ENCODE measurements at places on chromosomes 12 and 14.

DNA sequence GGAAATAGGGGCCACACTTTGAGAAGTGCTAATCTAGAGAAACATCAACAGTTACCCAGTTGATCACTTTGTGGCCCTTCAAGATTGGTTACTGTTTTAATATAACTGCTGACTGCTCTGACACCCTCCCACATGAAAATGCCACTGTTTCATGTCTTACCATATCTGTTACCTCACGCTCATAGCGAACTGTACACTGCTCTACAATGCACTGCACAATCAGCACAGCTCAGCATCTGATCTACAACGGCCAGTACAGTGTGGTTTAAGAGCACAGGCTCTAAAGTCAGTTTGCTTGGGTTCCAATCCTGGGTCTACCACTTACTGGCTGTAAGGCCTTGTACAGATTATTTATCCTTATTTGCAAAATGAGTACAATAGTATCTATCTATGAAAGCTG lies 39.1 kb downstream of the SPPL3 start:
- DNase-seq, result no peak

DNA sequence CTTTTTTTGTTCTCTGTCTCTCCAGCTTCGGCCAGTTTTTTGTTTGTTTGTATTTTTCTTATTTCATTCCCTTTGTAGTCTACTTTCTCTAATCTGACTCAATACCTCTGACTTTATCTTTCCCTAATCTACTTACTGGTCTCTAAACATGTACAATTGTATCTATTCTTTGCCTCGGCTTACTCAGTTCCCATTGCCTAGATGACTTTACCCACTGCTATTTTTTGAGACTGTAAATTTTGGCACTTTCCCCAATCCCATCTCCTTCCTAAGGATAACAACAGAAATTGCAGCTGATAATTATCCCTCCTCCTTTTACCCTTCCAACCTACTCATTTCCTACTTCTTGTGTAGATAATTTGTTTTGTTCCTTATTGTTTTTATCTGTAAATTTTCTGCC lies 511.1 kb downstream of the RPL10L start:
- DNase-seq, result no peak

DNA sequence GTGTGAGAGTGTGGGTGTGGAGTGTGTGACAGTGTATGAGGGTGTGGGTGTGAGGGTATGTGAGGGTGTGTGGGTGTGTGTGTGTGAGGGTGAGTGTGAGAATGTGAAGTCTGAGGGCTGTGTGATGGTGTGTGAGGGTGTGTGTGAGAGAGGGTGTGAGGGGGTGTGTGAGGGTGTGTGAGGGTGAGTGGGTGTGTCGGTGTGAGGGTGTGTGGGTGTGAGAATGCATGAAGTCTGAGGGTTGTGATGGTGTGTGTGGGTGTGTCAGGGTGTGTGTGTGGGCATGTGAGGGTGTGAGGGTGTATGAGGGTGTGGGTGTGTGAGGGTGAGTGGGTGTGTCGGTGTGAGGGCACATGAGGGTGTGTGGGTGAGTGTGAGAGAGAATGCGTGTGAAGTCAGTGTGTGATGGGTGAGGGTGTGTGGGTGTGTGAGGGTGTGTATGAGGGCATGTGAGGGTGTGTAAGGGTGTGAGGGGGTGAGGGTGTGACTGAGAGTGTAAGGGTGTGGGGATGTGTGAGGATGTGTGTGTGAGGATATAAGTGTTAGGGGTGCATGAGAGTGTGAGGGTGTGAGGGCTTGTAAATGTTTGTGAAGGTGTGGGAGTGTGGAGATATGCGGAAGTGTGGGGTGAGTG lies 36.4 kb downstream of the TMEM121 start:
- DNase-seq, result no peak

- DNase-seq, result peak; percentile 20
Observed at GRCh38 chr14:64880221-64881121, 764 bp upstream of the SPTB start.

GRCh38 chr14:51942971-51943370 lies 46.4 kb upstream of the RTRAF start:
- DNase-seq, result no peak
